ENCODE measurements at places on chromosomes 1 and 21.

GRCh38 chr1:201535046-201535918 is 3.6 kb upstream of the NAV1 start:
- no peak for DNase-seq

- no peak for DNase-seq
Measured at GRCh38 chr1:229471175-229471574, 37.0 kb downstream of the NUP133 start.

DNA sequence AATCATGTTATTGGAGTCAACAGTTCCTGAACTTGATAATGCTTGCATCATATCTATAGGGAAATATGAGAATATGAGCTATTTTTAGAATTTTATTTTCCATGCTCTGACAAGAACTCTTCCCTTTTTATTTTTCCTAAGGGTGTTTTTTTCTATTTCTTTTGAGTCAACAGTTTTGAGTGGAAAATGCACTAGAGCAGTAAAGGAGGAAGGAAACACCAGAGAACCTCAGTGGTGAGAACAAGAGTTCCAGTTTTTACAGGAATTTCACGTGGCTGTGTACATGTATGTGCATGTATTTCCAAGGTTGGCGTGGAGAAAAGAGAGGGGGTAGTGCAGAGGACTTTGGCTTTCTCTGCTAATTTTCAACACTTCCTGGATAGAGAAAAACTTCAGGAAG is 63.6 kb upstream of the TNFSF18 start:
- no peak for DNase-seq

DNA sequence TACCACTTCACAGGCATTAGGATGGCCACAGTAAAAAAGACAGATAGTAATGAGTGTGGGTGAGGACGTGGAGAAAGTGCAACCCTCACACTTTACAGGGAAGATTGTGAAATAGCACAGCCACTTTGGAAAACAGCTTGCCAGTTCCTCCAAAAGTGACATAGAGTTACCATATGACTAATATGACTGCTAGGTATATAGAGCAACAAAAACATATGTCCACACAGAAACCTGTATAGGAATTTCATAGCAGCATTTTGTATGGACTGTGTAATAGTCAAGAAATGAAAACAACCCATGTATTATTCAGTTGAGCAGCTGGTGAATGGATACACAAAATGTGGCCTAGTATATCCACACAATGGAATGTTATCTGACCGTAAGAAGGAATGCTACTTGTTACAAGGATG is 30.4 kb upstream of the LBR start:
- DNase-seq: no peak

- DNase-seq: no peak
Measured at GRCh38 chr1:1881727-1882126, 9.2 kb downstream of the GNB1 start.

- no peak for DNase-seq
Measured at GRCh38 chr1:69272684-69273083, 295.0 kb upstream of the LRRC7 start.

DNA sequence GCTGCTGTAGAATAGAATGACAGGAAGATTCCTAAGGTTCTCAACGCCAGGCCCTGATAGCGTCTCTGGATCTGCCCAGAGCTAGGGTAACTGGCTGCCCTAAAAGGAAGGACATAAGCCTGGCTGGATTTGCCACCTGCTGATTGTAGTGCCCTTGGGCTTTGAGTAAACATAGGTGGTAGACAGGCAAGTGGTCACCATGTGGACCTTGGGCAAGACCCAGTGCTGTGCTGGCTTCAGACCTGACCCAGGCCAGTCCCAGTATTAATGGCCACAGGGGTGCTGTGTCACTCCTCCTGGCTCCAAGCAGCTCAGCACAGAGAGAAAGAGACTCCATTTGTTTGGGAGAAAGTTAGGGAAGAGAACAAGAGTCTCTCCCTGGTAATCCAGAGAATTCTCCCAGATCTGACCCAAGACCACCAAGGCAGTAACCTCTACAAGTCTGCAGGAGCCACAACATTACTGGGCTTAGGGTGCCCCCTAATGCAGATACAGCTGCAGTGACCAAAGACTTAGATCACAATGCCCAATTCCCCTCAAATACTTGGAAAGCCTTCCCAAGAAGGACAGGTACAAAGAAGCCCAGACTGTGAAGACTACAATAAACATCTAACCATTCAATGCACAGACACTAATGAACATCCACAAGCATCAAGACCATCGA is 44.5 kb downstream of the PHTF1 start:
- no peak for DNase-seq

DNA sequence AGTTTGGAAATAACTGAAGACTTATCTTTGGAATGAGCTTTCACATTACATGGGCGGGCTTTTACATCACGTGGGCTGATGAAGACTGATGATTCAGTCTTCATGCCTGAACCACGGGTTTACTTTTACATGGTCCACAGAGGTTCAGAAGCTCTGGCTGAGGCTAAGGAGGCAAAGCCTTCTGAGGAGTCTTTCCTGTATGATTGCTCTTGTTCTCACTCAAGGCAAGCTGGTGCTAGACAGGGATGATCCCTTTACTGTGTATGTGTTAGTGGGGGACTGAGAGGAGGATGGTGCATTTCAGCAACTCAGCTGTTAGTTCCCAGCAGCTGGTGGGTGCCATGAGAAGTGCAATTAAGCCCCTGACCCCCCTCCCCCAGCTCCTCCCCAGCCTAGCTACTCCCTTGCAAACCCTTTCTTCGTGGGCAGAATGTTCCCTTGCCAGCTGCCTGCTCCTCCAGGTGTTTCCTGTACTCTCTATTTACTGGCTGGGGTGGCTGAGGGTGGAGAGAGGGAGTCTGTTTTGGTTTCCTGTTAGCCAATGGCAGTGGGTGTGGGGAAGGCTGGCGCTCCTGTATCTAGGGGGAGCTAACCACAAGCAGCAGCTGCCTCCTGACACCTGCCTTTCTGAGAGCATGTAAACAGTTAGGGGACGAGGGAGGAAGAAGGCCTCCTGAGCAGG is 15.4 kb downstream of the BTG2 start:
- DNase-seq: peak; percentile 89

- peak; percentile 30 for DNase-seq
Measured at GRCh38 chr1:203796236-203796605, 798 bp downstream of the ZBED6 start.

GRCh38 chr1:36639461-36639860 is 156.7 kb upstream of the CSF3R start:
- no peak for DNase-seq

GRCh38 chr21:34152500-34152899 is 79.1 kb downstream of the MRPS6 start:
- no peak for DNase-seq

DNA sequence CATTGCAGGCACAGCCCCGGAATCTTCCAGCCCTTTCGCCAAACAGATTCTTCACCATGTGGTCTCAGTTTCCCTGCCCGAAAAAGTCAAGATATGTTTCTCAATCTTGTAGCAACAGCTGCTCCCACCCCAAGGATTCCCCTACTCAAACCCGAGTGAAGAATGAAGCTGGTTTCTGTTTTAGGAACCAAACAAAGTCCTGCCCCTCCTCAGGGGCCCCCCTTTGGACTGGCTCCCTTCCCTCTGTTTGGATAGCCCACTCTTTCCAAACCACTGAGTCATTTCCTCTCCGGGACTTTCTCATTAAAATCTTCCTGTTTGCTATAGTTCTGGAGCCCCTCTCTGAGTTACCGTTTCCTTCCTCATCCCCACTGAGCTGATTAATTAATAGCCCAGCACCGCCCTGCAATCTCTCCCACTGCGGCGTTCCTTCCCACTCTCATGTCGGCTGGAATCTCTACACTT is 100.9 kb downstream of the TSEN15 start:
- no peak for DNase-seq

DNA sequence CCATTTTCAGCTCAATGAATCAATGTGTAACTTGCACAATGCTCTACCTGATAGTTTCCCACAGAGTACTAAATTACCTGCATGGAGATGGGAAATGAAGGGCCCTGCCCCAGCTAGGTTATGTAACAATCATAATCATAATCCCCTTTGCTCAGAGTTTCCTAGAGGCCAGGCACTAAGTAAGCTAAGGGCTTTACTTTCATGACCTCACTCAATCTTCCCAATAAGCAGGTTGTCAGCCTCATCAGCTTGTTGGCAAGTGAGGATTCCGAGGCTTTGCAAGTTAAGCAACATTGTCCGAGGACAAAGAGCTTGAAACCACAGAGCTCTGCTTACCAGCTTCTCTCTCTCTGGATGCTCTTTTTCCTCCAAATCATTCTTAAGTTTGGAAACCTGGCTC is 64.1 kb upstream of the NTPCR start:
- no peak for DNase-seq

GRCh38 chr21:26756491-26757159 is 88.6 kb downstream of the ADAMTS1 start:
- no peak for DNase-seq

DNA sequence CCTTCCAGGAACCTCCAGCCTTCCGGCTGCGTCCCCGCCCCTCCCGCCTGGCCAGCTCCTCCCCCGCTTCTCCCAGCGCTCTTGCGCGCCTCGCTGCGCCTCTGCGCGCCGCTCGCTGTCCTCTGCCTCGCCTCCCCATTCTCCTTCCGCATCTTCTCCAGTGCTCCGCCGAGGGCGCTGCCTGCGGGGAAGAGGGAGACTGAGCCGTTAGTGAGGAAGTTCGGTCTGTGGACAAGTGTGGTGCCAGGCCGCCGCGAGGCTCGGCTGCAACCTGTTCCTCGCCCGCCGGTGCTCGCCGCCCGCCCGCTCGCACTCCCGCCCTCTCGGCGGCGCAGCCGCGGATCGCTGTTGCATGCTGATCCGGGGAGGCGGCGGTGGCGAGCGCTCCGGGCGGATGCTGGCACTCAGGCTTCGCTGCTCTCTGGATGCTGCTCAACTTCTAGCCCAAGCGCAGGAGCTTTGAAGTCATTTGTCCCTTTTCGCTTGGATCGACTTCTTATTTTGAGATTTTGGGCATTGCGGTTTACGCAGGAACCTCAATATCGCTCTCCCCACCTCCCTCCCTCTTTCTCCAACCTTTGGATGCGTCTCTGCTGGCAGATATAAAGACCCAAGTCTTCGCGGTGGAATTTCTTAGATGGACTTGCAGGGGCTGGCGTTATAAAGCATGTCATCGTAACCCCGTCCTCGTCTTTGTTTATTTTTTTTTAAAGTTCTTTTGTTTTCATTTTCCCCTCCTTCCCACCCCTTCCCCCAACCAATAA is 614 bp upstream of the CACNA1E start:
- no peak for DNase-seq

DNA sequence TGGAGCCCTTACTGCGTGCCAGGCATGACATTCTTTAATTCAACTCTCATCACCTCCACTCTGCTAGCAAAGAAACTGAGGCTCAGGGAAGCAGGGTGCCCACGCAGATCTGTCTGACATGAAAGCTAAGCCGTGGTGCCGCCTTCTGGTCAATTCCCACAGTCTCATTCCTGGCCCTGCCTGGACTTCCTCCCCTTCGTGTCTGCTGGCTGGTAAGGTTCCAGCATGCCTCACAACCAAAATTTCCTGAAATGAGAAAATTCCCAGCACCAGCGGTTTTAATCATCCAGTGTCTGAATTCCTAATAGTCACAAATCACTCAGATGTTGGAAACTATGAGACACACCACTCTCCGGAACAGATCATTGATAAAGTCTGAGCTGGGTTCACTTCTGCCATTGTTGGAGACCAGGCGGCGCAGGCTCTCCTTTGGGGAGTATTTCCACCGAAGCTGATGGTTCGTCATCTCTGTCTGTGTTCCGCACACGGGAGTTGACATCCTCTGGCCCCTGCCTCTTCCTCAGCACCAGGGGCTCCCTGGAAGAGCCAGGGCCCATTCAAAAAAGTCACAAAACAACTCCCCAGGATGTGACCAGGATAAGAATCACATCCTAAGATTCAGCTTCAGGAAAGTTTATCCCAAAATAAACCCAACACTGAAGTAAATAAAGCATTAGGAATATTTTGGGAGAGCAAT is 167.7 kb downstream of the PLPP3 start:
- DNase-seq: no peak

GRCh38 chr1:112956544-112957132 is 642 bp upstream of the SLC16A1 start:
- peak; percentile 37 for DNase-seq

DNA sequence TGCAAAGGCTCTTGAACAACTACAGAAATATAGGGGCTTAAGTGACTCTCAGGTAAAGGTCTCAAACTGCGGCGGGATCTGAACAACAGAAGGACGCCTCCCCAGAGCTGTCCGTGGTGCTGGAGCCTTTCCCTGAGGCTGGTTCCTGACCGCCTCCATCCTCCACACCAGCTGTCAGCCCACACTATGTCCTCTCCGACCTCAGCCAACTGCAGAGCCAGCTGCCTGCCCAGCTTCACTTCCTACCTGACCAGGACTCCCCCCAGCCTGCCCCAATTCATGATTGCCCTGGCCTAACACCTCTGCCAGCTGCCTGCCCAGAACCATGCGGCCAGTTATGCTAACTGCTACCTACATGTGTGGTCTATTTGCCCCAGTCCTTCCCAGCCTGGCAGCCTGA is 63.6 kb upstream of the ZC3H12A start:
- DNase-seq: no peak

DNA sequence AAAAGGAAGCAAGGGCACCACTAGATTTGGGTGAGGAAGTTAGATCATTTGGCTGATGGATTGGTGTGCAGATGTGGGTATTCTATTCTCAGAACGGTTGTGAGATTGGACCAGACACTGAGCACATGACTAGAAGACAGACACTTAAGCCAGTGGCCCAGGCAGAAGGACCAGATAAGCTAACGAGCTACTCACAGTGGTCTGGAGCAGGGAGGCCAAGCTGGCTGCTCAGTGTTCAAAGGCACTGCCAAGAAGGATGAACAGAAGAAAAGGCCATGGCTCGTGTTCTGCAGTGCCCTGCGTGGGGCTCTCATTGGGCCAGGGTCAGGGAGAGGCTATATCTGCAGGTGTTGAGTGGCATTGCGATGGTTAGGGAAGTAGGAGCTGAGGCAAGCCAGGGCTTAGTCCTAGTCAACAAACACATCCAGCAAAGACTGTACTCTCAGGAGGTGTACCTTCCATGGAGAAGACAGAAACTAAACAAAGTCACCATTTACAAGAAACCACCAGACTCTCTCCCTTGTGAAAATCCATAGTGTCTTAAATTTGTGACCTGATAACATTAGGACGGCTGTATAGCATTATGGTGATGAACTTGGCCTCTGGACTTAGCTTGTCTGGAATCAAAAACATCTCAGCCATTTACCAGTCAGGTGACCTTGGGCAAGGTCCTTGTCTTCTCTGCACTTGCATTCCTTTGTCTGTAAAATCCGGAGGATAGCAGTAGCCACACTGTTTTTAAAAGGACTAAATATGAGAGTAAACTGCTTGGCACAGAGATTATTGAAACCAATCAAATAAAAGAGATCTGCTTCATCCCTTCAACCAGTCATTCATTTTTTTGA is 274.5 kb downstream of the SIPA1L2 start:
- no peak for DNase-seq

DNA sequence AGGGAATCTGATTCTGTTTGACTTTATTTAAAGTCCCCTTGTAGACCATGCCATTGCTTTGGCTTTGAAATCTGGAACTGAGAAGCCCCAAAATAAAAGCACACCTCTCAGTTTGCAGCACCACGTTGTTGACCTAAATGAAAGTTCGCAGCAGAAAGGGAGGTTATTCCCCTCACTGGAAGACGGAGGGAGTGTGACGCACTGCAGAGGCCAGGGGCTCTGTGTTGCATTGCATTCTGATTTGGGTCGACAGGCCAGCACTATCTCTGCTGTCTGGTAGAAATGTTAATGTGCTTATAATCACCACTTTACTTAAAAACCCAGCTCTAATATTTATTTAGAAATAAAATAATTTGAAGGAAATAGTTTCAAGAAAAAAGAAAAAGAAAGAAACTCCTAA is 675.2 kb upstream of the NR5A2 start:
- no peak for DNase-seq

- no peak for DNase-seq
Measured at GRCh38 chr1:89771991-89772560, 48.8 kb upstream of the LRRC8D start.
